Spleen (tissue), 13 donors: ENCODE measurements at places on chromosomes 16 and 17. TPM values are rescaled to one million over a fixed set of nuclear protein-coding genes. Genes with fewer than 3 reads are reported as not detected.
A peak's percentile ranks its signal among the peaks of the same experiment; 100 is the strongest.

NKD1 gene
- total RNA-seq: 15.2 TPM

QRICH2 gene
- total RNA-seq: 2.4 TPM

CCDC47 gene
- total RNA-seq: 69.3 TPM

KCNJ2 gene
- total RNA-seq: 21.7 TPM

GRCh38 chr17:16927641-16928321, 44.1 kb downstream of the TNFRSF13B start:
- peaks cover 8% of the 10 kb centered on the region for H3K27me3 ChIP-seq
- DNase-seq: peak; percentile 63
- H3K36me3 ChIP-seq: no peaks in the 10 kb centered on the region
- no peak overlapping the region for H3K27ac ChIP-seq
